ENCODE measurements at places on chromosomes 6 and 20. TPM values are rescaled to one million over a fixed set of nuclear protein-coding genes. Genes with fewer than 3 reads are reported as not detected.

DNA sequence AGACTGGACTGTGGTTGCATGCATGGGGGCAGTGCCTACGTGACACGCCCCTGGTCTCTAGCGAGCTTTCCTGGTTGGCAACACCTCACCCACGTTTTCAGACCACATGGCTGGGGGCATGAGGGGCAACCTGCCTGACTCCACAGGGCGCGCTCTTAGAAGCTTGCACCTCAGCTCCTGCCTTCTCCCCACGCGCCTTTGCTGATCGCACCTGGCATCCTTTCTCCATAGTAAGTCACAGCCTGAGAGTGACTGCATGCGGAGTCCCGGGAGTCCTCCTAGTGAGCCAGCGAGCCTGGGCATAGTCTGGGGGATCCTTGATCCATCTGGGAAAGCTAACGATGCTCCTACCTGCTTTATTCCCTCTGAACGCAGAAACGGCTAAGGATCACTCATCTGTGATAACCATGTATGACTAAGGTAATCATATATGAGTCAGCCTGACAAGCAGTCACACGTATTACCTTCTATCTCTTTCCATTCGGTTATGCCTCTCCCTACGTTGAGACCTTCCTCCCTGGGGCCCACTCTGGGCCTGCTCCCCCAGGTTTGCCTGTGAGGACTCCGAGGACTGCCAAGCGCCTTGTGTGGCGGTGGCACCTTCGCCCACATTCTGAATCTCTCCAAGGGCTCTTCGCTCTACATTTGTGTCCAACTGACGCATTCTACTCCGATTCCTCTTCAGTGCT lies 4.5 kb downstream of the TCFL5 start:
- peaks cover 43% of the 10 kb centered on the region for H3K36me3 ChIP-seq
- peak; percentile 60 for DNase-seq
- no peak overlapping the region for H3K27ac ChIP-seq

DNA sequence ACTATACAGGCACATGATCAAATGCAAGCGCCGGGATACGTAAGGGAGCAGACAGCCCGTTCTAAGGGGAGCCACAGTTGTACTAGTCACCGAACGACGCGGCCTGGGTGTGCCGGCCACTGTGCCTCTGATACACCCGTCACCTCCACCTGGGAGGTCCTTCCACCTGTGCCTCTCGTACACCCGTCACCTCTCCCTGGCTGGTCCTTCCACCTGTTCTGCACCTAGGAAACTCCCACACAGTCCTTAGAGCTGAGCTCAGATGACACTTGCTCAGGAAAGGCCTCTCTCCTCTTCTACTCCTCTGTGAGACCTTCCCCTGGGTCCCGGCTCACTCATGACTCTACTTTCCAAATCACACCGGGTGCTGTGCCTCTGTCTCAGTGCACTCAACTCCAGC lies 245.0 kb downstream of the TTLL2 start:
- no peak overlapping the region for H3K27ac ChIP-seq
- H3K36me3 ChIP-seq, result no peaks in the 10 kb centered on the region
- DNase-seq, result no peak

GRCh38 chr6:146990284-146990683 lies 213.9 kb upstream of the STXBP5 start:
- H3K27me3 ChIP-seq, result no peaks in the 10 kb centered on the region
- H3K4me1 ChIP-seq, result peaks cover 16% of the 10 kb centered on the region
- peak overlapping the region; percentile 30 for H3K27ac ChIP-seq
- no peak for DNase-seq
- no peaks in the 10 kb centered on the region for H3K36me3 ChIP-seq

DNA sequence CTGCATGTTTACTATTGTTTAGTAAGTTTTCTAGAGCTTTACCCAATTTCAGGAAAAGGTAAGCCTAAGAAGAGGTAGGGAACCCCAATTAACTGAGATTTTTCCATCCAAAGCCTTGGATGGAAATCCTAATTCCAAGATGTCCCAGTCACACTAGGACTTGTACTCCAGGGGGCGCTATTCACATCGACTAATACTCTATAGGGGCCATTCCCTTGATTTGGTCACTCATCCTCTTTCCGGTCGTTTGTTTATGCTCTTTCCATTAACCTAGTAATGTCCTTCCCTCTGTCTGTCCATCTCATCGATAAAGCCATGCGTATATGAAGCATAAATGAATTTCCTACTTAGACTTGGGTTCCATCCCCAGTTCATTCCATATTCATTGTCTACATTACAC lies 80.8 kb upstream of the FUCA2 start:
- DNase-seq, result no peak
- H3K27ac ChIP-seq, result no peak overlapping the region
- H3K36me3 ChIP-seq, result no peaks in the 10 kb centered on the region
- H3K4me1 ChIP-seq, result no peaks in the 10 kb centered on the region

GRCh38 chr20:36967636-36968035 lies 16.1 kb upstream of the SAMHD1 start:
- no peaks in the 10 kb centered on the region for H3K36me3 ChIP-seq
- H3K27me3 ChIP-seq, result no peaks in the 10 kb centered on the region
- H3K27ac ChIP-seq, result no peak overlapping the region
- no peaks in the 10 kb centered on the region for H3K4me1 ChIP-seq
- no peak for DNase-seq

DNA sequence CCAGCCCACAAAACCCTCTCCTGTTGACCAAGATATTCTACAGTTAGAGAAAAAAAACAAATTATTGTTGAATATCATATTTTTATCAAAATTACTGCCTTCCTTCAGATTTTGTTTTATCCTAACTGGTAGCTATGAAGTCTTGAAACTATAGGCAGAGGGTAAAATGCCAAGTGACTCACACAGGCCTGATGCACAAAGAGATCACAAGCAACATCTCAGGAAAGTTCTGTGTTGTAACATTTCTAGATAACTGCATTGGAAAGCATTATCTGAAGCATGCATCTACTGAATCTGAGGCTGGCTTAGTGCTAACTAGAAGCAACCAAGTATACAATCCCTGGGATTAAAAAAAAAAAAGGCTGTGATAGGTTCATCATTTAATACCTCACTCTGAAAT lies 134.2 kb downstream of the PKHD1 start:
- no peaks in the 10 kb centered on the region for H3K4me1 ChIP-seq
- no peak overlapping the region for H3K27ac ChIP-seq
- H3K27me3 ChIP-seq, result no peaks in the 10 kb centered on the region
- peak; percentile 44 for DNase-seq
- no peaks in the 10 kb centered on the region for H3K36me3 ChIP-seq

GRCh38 chr6:111761212-111761611 lies 112.0 kb downstream of the FYN start:
- H3K4me3 ChIP-seq, result no peak overlapping the region
- H3K27me3 ChIP-seq, result no peaks in the 10 kb centered on the region
- no peaks in the 10 kb centered on the region for H3K36me3 ChIP-seq
- H3K4me1 ChIP-seq, result peaks cover 67% of the 10 kb centered on the region
- no peak for DNase-seq

DNA sequence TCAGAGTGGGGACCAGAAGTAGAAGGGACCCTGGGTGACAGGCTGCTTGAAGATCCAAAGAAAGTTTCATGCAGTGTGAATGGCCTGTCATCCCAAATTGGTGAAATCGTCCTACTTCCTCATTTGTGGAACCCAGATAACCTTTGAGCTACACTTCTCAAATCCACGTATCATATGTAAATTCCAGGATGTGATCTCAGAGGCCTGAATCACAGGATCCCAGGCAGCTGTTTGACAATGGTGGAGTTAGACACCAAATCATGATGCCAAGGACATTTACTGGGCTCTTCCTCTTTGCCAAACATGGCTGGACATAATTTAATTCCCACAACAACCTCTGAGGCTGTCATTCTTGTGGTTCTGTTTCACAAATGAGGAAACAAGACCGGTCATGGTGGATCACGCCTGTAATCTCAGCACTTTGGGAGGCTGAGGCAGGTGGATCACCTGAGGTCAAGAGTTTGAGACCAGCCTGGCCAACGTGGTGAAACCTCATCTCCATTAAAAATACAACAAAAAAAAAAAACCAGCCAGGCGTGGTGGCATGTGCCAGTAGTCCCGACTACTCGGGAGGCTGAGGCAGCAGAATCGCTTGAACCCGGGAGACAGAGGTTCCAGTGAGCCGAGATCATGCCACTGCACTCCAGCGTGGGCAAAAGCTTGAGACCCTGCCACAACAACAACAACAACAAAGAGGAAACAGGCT lies 39.9 kb upstream of the TTPAL start:
- no peak for DNase-seq
- H3K4me3 ChIP-seq, result no peak overlapping the region
- no peaks in the 10 kb centered on the region for H3K4me1 ChIP-seq
- H3K36me3 ChIP-seq, result no peaks in the 10 kb centered on the region
- peaks cover 16% of the 10 kb centered on the region for H3K27me3 ChIP-seq

GRCh38 chr6:40438246-40438887 lies 148.8 kb downstream of the LRFN2 start:
- H3K27ac ChIP-seq, result no peak overlapping the region
- H3K4me3 ChIP-seq, result no peak overlapping the region
- no peaks in the 10 kb centered on the region for H3K4me1 ChIP-seq

DNA sequence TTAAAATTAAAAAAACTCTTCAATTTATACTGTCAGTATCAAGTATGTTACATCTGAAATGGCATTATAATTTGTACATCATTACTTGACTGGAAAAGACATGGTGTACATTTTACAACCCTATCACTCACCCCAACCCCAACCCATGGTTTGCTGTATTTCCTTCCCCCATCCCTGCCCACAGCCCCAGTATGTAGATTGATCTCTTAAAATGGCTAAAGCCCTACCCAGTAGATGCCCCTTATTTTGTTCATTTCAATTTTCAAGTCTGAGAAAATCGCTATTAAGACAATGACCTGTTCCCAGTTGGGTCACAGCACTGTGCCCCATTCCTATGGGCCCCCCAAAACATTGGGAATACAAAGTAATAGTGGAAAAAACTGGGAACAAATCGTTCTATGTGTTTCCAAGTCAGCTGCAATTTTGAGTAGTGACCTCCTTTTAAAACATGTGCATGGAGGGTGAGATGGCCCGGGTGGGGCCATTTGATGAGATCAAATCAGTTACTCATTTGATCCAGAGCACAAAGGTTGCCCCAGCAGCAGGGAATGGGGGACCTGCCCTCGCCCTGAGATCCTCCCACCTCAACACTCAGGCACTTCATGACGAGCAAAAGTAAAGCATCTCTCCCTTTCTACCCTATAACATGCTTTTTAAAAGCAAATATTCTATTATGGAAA lies 13.3 kb downstream of the EZR start:
- peaks cover 13% of the 10 kb centered on the region for H3K4me1 ChIP-seq
- no peak for DNase-seq
- no peaks in the 10 kb centered on the region for H3K27me3 ChIP-seq
- H3K27ac ChIP-seq, result no peak overlapping the region
- H3K4me3 ChIP-seq, result no peak overlapping the region
- peaks cover 10% of the 10 kb centered on the region for H3K36me3 ChIP-seq

GRCh38 chr20:46898423-46898822 lies 3.8 kb downstream of the EYA2 start:
- no peaks in the 10 kb centered on the region for H3K36me3 ChIP-seq
- H3K27me3 ChIP-seq, result peaks cover 27% of the 10 kb centered on the region
- H3K4me3 ChIP-seq, result no peak overlapping the region
- H3K4me1 ChIP-seq, result no peaks in the 10 kb centered on the region
- no peak for DNase-seq
- H3K27ac ChIP-seq, result no peak overlapping the region

GRCh38 chr20:62606551-62607201 lies 35.6 kb upstream of the SLCO4A1 start:
- H3K27me3 ChIP-seq, result no peaks in the 10 kb centered on the region
- no peak overlapping the region for H3K4me3 ChIP-seq
- no peaks in the 10 kb centered on the region for H3K36me3 ChIP-seq
- H3K27ac ChIP-seq, result no peak overlapping the region
- no peak for DNase-seq
- H3K4me1 ChIP-seq, result peaks cover 26% of the 10 kb centered on the region

DNA sequence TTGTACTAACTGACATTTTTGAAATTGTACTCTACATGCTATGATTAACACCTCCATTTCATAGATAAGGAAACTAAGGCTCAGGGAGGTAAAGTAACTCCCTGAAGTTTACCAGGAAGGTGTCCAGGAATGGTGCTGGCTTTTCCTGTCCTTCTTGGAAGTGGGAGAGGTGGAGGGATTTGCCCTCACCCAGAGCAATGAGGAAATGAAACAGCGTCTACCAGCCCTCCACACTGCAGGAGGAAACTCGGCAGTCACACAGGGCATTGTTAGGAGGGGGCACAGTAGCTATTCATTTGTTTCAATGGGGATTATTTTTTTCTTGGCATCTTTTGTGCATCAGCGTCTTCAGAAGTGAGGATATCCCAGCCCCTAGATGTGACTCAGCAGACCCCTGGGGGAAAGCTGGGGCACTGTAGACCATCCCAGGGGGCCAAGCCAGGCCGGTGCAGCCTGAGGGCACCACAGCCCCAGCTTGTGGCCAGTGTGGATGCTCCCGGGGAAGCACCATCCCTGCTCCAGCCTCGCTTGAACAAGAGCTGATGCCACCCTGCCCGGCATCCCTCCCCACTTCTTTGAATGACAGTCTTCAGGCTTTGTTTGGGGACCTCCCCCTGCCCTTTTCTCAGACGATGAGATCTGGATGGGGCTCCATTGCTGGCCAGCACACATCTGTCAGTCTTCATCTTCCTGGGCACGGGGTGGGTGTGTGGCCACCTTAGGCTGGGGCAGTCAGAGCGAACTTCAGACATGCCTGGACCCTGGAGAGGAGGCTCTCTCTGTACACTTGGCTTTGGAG lies 224.4 kb upstream of the PMEPA1 start:
- H3K4me1 ChIP-seq, result peaks cover 10% of the 10 kb centered on the region
- no peaks in the 10 kb centered on the region for H3K27me3 ChIP-seq
- no peaks in the 10 kb centered on the region for H3K36me3 ChIP-seq
- no peak for DNase-seq
- H3K27ac ChIP-seq, result no peak overlapping the region
- no peak overlapping the region for H3K4me3 ChIP-seq

KCNK15 gene
- 81.3 TPM for total RNA-seq

Measured in osteoblast (primary cell).